ENCODE measurements at places on chromosomes 6 and 20.

DNA sequence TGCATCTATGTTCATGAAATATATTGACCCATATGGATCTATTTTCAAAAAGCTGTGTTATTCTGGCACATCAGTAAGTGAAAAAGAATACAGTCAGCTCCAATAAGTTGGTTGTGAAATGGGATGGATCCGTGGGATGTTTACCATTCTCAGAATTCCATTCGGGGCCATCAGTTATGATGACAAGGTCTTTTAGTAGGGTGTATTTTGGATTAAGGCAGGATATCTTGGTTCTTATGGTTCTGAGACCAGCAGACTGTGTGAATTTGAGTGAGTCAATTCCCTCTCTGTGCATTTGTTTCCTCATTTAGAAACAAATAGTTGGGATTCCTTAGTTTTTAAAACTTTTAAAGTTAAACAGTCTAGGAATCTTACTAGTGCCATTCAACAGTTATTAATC is 287.4 kb downstream of the CD109 start:
- DNase-seq: no peak

GRCh38 chr6:106039897-106040592 is 46.1 kb upstream of the PRDM1 start:
- DNase-seq: no peak

GRCh38 chr6:8441452-8441851 is 6.1 kb upstream of the SLC35B3 start:
- DNase-seq: no peak

DNA sequence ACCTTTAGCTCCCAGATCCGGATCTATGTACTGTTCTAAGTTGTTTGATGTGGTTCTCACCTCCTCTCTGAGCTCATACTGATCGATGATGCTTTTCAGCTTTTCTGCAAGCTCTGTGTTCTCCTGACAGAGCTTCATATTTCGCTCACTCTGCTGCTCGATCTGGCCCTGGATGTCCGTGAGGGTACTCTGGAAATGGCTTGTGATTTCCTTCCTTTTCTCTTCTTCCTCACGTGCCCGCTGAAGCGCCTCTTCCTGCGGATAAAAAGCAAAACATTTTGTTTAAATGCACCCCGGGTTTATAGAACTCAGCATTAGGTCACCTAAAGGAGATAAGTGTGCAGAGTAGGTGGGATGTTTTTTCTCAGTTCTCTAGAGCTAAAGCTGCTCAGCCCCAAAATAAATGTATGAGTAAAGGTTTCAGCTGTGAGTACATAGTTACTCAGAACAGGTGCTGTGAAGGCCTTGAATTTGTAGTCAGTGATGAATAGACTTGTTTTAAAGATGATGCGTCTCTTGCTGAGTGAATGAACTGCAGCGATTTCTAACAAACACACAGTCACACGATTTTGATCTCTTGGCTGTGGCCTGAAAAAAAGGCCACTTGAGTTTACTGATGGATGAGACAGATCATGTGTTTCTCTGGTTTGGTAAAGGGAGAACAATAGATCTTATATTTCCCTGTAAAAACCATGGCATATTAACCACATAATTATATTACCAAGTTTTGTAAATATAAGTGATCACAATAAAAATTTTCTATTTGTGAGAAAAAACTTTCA is 29.1 kb downstream of the TXLNB start:
- no peak for DNase-seq

DNA sequence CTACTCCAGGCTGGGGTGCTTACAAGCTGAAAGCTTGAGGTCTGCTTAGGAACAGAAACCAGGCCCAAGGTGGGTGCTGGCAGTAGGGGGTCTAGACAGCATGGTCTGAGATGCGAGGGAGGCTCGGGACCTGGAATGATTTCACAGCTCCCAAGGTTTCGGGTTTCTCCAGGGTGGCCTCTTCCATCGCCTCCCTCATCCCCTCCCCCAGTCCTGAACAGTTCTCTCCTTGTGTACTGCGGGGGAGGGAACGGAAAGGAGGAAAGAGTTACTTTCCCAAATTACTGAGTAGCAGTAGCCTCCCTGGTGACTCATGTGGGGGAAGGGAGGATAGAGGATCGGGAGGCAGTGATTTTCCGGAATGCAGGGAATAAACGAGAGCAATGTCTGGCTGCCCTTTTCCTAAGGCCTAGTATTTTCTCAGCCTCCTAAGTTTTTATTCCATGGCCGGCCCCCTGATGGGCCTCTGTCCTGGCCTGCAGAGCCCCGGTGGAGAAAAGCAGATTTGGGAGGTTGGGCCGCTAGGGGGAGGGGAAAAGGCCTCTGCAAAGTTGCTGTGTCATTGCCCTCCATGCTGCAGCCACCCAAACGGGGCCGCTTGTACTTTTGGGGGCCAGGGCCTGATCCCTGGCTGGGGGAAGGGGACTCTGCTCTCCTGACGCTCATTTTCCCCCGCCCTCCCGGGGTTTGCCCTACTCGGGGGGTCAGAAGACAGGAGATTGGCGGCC is 1.5 kb downstream of the BRD2 start:
- DNase-seq: peak; percentile 83

DNA sequence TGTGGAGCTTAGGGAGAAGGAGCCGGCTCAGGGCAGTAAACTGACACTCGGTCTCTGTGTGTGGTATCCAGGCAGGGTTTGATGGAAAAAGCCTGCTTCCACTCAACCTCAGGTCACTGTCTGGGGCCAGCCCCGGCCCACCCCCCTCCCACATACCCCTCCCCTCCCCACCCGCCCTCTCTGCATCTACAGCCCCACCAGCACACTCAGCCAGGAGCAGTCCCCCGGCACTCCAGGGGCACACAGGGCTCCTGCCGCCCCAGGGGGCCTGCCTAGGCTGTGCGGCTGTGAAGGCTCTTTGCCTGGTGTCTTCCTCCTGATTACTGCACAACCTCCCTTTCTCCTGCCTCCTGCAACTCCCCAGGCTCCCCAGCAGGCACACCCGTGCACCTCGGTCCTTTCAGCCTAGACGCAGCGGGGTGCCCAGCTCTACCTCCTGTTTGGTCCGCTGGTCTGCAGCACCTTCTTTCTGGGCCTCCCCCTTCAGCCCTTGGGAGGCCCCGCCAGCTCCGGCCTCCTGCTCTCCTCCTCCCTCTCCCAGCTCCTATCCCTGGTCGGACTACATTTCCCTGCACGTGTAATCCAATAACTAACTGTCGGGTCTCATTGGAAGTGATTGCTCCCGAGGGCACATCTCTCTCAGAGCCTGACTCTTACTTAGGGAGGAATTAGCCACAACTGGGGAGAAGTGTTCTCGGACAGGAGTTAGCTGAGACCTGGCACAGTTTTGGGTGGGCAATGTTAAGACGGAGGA is 1.3 kb upstream of the FOXF2 start:
- DNase-seq: no peak

- no peak for DNase-seq
These were observed 349.9 kb downstream of the ARHGAP18 start for GRCh38 chr6:129359811-129360681.

DNA sequence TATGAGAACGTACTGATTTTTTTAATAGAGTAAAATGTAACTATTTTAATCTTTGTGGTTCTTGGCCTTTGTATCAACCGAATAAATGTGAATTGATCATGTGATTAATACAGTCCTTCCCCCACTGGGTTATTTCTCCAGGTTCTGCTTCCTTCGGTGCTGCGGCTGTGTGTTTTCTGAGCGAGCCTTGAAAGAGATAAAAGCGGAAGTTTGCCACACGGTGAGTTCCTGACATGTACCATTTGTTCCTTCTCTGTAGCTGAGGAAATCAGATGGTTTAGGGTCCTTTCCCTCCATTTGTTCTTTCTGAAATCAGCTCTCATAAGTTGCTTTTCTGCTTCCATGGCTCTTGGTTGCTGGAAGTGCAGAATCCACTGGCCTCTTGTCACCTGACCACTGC is 15.5 kb downstream of the RTF2 start:
- no peak for DNase-seq

DNA sequence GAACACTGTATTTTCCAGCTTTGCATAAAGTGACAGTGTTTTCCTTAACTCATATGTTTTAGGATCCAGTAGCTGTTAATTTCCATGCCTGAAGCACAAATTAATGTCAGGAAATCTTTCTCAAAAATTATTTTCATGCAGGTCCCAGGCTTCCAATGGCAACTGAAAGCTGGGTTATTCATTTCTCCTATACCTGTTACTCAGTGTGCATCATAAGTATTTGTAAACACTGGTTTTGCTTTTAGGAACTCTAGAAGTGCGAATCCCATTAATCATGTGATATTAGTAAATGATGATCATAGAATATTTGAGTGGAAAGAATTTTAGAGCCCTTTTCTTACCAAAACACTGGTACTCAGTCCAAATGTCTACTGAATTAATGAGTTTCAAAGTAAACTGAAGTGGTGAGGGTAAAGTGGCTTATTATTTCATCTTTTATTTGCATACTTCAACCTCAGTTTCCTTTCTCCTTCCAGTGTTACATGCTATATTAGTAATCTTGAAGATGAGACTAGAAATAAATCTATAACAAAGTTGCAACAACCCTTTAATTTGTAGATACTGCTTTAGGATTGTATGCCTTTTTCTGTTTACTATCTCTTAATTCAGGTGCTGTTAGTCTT is 124.0 kb downstream of the ZFAND3 start:
- DNase-seq: no peak

DNA sequence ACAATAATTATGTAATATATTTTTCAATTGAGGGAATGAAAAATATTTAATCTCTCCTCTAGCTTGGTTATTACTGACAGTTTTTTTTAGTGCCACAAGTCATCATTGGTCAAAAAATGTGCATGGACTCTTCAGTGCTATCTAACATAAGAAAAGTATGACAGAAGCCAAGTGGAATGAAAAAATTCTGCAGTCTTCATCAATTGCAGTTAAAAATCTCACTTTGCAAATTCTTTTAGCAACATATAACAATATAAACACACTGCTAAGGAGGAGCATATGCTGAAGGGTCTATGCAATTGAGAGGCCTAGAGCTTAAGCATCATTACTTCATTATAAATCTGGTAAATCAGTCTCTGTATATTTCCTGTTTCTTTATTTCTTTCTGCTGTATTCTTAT is 175.1 kb downstream of the ARHGAP18 start:
- DNase-seq: no peak

Measured in type B pancreatic cell (in vitro differentiated cells).